ENCODE measurements at places on chromosomes 16 and 17.

- no peak for DNase-seq
These were observed 36.8 kb downstream of the ADCY7 start for GRCh38 chr16:50303041-50303604.

DNA sequence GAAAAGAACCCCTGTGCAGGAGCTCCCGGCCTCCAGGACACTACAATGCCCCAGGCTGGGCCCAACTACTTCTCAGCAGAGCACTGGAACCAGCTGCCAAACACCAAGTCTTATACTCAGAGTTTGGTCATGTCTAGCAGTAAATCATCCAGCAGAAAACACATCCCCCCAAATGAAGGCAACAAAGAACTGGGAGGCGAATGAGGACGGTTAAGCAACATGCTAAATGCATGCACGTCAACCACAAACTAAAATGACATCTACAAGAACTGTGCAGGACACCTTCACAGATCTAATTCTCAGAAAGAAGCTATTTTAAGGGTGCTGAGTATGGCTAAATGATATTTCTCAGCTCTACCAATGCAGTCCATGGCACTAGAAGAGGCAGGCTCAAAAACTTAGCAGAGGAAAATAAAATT, 7.6 kb upstream of the IRX5 start:
- no peak for DNase-seq

DNA sequence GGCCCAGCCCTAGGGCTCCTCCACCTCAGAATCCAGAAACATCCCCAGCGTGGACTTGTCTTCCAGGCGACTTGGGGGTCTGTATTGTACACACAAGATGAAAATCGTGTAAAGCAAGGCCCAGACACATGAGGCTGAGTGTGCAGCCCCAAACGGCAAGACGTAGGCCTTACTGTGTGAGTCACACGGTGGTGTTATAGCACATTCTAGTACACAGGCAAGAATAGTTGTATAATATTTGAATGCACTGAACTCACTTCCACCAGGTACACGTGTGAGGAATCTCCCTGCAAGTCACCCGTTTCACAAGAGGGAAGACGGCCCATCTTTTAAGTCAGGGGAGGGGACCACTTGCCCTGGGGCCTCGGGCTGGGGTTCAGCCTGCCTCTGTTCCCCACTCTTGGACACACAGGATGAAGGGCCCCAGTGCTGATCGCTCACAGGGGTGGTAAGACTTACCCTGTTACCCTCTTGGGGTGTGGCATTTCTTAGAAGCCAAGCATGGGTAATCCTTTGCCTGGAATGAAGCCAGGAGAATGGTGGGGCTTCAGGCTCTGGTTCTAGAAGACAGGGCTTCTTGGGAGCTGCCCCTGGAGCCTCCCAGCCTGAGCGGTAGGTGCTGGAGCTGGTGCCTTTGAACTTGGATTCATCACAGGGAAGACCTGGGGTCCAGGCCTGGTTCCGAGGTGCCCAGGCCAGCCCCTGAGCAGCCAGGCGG, 71.3 kb downstream of the SREBF1 start:
- DNase-seq, result no peak

GRCh38 chr16:68921637-68922036, 78.3 kb downstream of the TANGO6 start:
- DNase-seq, result no peak

DNA sequence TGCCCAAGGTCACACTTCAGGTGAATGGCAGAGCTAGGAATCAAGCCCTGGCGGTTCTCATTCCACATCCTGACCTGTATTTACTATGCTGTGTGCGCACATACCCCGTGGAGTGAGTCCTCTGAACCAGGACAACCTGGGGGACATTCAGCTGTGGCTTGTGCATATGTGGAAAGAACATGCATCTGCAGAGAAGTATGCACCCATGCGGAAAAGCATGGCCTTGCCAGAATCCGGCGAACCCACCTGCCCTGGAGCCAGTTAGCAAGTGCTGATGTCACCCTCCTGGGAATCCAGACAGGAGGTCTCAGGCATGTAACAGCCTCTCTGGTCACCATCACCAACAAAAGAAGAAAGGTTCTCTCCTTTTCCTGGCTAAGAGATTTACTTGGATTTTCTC, 1.9 kb downstream of the RASL10B start:
- no peak for DNase-seq

- DNase-seq, result no peak
These were observed 4.0 kb upstream of the CDC6 start for GRCh38 chr17:40283662-40284061.

- DNase-seq, result no peak
These were observed 636.3 kb upstream of the SOX9 start for GRCh38 chr17:71484546-71484945.

- DNase-seq, result no peak
These were observed 31.9 kb downstream of the PMP22 start for GRCh38 chr17:15233022-15233805.

- DNase-seq, result no peak
These were observed 160.1 kb upstream of the KIF2B start for GRCh38 chr17:53662608-53663007.

All from stimulated activated CD8-positive, alpha-beta memory T cell treated with anti-CD3 and anti-CD28 coated beads, Interleukin-2, amount 100 ng/mL, for 1 hour (primary cell).